ENCODE measurements at places on chromosomes 2 and 18.

DNA sequence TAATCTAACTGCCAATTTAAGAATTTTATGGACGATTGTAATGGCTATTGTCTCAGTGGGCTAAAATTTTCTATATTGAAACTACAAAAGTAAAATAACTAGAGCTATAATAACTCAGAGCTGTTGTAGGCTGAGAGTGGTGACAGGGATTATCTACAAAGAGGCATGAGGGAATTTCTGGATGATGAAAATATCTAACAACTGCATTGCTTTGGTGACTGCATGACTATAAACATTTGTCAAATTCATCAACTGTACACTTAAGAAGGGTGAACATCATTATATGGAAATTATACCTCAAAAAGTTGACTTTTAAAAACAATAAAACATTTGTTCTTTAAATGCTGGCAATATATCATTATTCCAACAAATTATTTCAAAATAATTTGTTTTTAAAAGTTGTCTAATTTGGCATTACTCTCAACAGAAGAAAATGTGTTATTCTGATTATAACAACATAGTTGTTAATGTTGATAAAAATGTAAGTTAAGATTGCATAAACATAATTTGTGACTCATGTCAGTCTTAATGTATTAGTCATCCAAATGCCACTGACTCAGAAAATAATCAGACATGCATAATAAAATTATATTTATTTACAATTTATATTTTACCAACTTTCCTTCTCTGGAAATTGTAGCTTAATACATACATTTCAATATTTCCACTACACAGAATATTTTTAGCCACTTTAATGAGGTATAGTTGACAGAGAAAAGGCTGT is 865.1 kb upstream of the VRK2 start:
- no peak for DNase-seq

GRCh38 chr2:5695654-5696403 is 3.6 kb downstream of the SOX11 start:
- no peak for DNase-seq

DNA sequence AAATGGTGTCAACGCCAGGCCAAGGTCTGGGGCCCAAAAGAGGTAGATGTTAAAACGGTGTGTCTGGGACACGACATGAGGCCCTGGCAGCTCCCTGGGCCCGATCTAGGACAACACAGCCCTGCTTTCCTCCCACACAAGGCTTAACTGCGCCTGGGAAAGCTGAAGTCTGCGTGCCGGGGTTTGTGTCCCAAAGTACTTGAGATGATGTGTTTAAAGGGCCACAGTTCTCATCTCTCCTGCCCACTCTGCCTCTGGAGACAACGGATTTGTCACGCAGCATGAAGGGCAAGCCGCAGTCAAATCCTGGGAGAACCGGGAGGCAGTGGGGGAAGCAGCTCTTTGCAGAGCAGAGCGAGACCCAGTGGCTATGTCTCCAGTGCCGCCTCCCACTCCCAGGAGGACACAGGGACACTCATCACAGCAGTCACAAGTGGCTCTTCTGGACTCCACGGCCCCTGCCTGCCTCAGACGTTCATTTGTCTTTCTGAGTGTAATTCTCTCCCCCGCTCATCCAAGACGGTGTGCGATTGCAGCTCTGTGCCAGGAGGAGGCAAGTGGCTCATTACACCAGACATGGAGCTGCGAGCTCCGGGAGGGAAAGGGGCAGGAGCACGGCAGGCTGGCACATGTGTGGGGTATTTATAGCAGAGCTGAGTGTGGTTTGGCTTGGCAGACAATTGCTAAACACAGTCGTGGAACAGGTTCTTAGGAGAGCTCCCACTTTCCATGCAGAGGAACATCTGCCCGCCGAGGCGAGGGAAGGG is 57.7 kb upstream of the SEMA4C start:
- DNase-seq = no peak

DNA sequence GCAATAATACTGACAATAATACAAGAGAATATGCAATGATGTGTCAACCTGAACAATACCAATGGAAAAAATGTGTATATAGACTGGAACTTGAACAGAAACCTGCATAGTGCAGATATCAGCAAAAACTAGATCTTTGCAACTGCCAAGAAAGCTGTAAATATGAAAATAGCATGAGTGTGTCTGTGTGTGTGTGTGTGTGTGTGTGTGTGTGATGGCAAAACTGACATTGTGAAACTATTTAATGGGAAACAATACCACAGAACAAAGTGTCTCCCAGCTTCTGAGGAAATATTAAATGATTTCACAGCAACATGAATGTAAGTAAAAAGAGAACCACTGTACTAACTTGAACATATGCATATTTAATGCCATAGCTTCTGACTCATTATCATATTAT is 558.2 kb upstream of the LINC00305 start:
- no peak for DNase-seq

DNA sequence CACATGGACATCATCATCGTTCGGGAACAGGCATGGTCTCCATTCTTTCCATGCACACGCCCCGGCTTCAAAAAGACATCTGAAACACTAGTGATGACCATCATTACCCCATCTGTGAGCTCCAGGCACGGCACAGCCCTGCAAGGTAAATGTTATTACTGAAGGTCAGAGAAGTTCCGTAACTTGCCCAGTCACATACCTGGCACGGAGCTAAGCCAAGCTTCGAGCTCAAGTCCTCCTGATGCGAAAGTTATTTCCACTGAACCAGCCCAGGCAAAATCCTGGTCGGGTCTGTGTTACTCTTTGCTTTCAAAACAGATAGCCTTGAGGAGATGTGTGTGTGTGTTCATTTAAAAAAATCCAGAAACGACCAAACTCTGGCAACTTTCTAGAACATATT is 22.8 kb downstream of the FHL2 start:
- no peak for DNase-seq

DNA sequence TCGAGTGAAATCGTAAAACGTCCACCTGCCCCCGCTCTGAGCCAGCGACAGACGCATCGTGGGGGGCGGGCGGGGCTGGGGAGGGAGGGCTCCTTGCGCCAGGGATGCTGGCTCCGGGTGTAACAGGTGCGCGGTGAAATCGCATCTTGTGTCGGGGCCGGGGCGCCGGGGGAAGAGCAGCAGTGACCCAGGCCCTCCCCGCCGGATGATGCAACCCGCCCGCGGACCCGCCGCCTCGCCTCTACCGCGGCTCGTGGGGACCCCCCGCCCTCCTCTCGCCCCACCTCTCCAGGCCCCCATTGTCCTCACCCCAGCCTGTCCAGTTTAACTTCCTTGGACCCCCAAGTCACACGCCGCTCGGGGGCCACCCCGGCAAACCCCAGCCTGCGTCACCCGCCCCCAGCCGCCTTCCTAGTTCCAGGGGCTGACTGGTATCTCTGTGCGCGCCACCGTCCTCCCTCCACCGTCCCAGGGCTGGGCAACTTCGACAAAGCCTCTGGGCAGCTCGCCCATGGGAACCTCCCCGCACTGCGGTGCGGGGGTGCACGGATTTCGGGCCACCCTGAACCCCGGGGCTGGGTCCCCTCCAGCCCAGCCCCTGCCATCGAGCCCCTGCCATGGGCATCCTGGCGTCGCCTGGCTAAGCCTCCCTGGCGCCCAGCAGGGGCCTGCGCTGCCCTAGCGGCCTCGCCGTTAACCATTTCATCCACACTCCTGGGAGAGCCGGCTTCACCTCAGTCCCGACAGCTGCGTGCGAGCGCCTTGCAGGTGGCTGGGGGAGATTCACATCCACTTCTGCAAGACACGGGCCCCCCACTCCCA is 799 bp upstream of the KIF1A start:
- no peak for DNase-seq

GRCh38 chr18:46477425-46478011 is 179.5 kb downstream of the LOXHD1 start:
- DNase-seq = no peak

DNA sequence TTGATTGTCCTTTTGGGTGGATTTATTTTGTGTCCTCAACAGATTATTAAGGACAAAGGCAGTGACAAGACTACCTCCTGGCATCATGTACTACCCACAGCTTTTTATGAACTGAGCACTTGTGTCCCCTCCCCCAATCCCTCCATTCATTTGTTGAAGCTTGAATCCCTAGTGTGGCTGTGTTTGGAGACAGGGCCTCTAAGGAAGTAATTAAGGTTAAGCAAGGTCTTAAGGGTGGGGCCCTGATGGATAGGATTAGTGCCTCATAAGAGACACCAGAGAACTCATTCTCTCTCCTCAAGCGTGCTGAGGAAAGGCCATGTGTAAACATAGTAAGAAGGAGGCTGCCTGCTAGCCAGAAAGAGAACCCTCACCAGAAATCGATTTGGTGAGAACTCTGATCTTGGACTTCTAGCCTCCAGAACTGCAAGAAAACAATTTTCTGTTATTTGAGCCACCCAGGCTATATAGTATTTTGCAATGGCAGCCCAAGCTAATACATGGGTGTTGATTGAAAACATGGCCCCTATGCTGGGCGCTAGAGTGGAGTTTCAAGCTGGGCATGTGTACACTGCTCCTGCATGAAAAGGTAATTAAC is 3.4 kb upstream of the MAP4K4 start:
- DNase-seq = no peak

DNA sequence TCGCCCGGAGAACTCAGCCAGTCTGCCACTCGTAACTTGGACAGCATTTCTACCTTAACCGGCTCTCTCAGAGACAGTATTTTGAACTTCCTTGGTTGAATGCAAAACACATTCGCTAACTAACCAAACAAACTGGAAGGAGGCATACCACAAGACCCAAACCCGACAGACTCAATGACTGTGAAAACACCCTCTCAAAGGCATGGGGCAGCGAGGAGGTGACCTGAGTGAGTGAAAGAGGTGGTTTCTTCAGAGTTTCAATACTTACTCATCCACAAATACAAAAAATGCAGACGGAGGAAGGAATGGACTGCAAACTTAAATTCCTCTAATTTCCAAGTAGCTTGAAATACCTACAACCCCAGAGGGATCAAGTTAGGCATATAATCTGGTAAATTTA is 132.9 kb downstream of the GAREM1 start:
- no peak for DNase-seq

- no peak for DNase-seq
Measured at GRCh38 chr18:74522635-74523548, 11.4 kb upstream of the CNDP1 start.

- DNase-seq = no peak
Measured at GRCh38 chr2:1051075-1051474, 100.4 kb downstream of the SNTG2 start.

DNA sequence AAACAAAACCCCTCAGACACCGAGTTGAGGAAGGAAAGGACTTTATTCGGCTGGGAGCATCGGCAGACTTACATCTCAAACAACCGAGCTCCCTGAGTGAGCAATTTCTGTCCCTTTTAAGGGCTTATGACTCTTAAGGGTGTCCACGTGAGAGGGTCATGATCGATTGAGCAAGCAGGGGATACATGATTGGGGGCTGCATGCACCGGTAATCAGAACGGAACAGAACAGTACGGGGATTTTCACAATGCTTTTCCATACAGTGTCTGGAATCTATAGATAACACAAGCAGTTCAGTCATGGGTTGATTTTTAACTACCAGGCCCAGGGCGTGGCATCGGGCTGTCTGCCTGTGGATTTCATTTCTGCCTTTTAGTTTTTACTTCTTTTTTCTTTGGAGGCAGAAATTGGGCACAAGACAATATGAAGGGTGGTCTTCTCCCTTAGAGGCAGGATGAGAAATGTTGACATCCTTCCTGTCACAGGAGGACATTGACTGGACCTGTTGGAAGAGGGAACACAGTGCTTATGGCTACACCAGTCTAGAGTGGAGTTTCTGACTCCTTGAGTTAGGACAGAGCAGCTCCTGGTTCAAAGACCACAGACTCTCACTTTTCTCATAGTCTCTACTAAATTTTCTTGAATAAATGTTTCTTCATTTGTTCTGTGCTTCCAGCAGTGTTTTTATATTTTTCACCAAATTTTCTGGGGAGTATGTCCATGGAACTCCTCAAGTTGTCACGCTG is 35.8 kb downstream of the SPOPL start:
- DNase-seq = no peak

DNA sequence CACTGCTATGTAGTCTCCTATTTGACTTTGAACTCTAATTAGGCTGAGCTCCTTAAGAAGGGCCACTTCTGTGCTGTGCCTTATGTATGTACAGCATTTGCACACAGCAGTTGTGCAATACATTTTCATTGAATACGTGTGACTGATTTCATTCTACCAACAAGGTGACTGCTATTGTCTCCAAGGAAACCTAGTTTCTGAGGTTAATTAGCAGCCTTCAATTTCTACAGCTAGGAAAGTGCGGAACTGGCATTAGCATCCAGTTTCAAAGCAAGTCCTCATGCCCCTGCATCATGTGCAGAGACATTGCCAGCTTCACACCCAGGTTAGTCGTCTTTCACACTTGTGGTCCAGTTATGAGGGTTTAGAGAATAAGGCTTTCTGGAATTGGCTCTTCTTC is 58.6 kb downstream of the NCK2 start:
- DNase-seq = no peak

DNA sequence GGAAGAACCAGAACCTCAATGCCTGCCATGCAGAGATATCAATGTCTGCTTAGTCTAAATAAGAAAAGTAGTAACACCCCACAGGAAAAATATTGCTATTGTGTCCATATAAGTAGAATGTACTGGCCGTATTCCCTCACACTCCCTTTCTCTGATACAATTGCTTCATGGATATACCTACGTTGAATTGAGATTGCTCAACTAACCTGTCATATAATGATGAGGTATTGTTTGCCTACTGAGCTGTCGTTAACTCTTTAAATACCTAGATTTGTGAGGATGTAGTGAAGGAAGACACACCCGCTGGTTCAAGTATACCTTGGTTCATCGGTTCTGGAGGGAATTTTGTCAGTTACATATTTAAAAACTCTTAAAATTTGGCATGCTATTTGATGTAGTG is 480.7 kb upstream of the TCF4 start:
- DNase-seq = no peak

- no peak for DNase-seq
Measured at GRCh38 chr2:231614559-231615057, 21.9 kb downstream of the TEX44 start.

- no peak for DNase-seq
Measured at GRCh38 chr2:65108780-65109179, 21.1 kb downstream of the RAB1A start.

- DNase-seq = no peak
Measured at GRCh38 chr2:205650931-205651330, 31.4 kb upstream of the NRP2 start.

- DNase-seq = no peak
Measured at GRCh38 chr2:144708626-144709025, 188.7 kb upstream of the ZEB2 start.

- no peak for DNase-seq
Measured at GRCh38 chr2:71779774-71780105, 326.4 kb downstream of the DYSF start.

- DNase-seq = no peak
Measured at GRCh38 chr2:101781326-101781725, 83.8 kb downstream of the MAP4K4 start.

- no peak for DNase-seq
Measured at GRCh38 chr2:54770676-54771075, 47.2 kb downstream of the EML6 start.

DNA sequence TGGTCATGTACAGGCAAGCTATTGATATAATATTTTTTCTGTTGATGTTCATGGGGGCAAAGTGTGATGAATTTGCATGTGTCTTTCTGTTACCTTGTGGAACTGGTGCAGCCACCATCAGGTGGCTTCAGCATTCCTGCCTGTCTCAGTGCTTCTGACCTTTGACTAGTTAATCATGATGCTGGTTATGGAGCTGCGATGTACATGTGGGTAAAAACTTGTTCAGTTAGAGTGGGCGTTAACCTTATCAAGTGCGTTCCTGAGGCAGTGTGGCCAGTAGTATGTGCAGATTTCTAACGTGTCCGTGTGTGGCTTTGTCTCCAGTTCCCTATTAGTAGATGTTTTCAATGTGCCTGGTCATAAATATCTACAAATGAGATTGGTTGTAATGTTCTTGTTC is 127.4 kb upstream of the ZSWIM2 start:
- no peak for DNase-seq

GRCh38 chr2:163708265-163708664 is 27.5 kb downstream of the FIGN start:
- no peak for DNase-seq
